Stimulated activated CD4-positive, alpha-beta T cell treated with anti-CD3 and anti-CD28 coated beads, Interleukin-2, amount 100 ng/mL, for 48 hours (primary cell): ENCODE measurements at places on chromosomes 5 and 9.

DNA sequence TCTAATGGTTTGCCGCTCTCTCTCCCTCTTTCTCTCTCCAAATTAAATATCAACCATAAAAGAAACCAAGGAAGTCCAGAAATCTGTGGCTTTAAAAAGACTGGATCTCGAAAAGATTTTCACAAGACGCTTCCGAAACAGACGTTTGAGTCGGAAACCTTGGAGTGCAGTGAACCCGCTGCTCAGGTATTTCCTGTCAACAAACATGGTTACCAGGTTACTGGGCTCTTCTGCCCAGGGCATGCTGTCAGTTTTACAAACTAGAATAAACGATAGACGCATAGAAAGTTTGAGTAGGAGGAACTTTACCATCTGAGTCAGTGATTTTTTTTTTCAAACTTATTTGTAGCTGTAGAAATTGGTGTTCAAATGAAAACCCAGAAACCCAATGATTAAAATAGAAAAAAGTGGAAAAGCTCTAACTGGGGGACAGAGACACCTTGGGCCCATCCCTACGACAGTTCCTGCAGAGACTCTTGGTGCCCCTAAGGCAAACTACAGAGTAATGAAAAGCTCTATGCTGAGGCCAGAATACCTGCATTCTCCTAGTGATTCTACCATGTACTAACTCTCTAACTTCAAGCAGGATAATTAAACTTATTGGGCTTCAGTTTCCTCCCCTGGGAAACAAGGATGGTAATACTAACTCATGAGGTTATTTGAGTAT, 90.0 kb downstream of the DOCK8 start:
- DNase-seq: no peak

- no peak for DNase-seq
Observed at GRCh38 chr5:144028636-144029035, 141.8 kb downstream of the YIPF5 start.

GRCh38 chr9:127064335-127064734, 58.1 kb downstream of the ANGPTL2 start:
- DNase-seq: no peak

GRCh38 chr5:132785365-132785764, 8.3 kb upstream of the SEPTIN8 start:
- DNase-seq: no peak

GRCh38 chr5:78500028-78500427, 139.6 kb downstream of the SCAMP1 start:
- no peak for DNase-seq

DNA sequence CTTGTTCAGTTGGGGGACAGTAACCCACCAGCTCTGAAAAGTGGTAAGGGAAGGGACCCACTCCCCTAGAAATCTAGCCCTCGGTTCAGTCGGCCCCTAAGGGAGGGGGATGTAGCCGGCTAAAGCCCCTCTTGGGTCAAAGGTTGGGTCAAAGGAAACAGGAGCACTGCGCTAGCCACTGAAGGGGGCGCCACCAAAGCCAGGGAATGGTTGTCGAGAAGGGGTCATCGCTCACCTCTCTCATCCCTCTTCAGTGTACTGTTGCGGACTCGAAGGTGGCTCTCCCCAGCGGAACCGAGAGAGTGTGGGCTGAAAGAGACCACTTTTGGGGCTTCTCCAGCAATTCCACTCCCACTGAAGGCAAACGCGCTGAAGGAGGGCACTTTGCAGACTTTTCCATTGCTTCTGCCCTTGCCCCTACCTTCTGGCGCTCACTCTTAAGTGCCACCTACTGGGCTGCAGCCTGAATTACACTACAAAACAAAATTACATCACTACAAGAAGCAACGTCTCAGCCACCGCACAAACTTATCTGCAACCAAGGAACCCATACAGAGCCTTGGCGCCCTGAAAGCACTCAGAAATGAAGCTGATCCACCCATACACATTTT, 396.9 kb downstream of the PDE4D start:
- peak; percentile 1 for DNase-seq

GRCh38 chr9:124760719-124761118, 10.4 kb downstream of the NR6A1 start:
- no peak for DNase-seq

- DNase-seq: no peak
Observed at GRCh38 chr5:165325221-165325620, 1819.8 kb downstream of the MAT2B start.

DNA sequence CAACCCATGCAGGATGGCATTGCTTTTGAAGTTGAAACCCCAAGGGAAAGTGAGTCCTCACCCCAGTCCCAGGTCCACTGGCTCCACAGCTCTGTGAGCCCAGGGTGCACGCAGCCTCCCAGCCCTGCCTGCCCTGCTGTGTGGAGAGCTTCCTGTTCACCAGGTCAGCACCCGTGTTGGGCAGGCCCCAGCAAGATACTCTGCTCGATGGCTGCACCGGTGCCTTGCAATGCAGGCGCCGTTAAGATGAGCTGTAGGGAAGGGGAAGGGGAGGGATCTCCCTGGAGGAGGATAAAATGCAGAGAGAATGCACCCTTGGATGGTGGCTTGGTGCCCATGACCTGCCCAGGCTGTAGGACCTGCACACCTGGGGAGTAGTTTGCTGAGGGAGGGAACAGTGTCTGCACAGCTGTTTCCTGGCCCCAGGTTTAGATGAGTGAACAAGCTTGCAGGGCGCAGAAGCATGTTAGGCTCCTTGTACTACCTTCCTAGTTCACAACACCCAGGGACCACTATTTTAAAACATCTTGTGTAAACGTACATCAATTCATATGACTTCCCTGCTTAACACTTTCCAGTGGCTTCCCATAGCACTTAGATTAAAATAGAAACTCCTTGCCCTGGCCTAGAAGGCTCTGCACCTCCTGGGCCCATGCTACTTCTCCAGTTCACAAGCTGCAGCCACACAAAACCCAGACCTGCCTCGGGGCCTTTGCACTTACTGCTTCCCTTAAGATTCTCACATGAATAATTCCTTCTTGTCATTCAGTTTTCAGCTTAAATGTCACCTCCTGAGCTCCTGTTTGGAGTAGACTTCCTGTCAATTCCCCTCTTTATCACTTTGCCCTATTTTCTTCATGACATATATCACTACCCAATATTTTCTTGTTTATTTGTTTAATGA, 19.6 kb downstream of the FAT2 start:
- no peak for DNase-seq

- no peak for DNase-seq
Observed at GRCh38 chr9:8329561-8330283, 530.1 kb upstream of the DMAC1 start.

GRCh38 chr9:136804509-136805206, 3.1 kb upstream of the RABL6 start:
- no peak for DNase-seq

GRCh38 chr5:107640568-107640967, 30.2 kb downstream of the EFNA5 start:
- DNase-seq: no peak

DNA sequence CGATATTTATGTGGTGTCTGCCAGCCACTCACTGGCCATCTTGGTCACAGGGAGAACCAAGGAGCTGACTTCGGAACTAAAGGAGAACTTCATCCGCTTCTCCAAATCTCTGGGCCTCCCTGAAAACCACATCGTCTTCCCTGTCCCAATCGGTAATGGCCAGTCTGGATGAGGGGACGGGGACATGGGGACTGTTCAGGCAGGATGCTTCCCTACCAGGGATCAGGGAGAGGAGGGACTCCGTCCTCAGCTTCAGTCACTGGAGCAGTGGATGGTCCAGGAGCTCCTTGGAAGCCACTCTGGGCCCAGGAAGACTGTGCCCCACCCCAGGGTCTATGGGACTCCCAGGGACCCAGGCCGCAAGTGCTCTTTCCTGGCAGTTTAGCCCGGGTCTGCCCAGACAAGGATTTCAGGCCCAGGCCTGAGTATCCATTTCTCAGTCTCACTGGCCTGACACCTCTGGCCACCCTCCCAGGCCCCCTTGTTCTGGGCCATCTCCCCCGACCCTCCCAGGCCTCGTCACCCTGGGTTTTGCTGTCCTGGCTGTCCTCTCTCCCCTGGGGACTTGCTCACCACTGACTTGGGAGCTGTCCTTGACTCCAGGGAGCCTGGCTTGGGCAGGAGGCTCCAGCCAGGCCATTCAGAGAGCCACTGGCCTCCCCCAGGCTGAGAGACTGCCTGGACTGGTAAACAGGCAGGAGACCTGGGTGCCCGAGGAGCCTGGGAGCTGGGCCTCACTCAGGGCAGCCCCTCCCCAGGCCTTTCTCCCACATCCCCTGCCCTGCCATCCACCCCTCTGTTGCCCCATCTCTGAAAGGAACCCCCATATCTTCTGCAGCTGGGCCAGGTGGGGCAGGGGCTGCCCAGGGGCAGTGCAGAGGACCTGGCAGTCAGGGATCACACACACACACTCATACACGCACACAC, 3.1 kb downstream of the LCN2 start:
- no peak for DNase-seq

GRCh38 chr5:170636206-170636605, 132.4 kb downstream of the KCNIP1 start:
- no peak for DNase-seq

DNA sequence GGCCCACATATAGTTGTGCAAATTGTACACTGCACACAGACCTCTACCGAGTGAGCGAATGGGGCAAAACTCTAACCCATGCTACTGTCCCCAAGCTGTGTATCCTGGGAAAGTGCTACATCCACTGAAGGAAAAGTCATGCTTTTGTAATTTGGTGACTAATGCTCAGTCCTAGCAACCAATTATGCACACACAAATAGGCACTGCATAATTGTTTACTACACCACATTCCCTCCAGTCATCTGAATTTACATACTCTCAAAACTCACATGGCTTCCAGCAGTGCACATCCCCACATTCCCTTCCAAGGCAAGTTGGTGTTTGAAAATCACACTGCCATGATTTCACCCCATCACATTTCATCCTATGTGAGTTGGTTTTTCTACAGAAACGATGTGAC, 125.9 kb upstream of the OSMR start:
- no peak for DNase-seq

DNA sequence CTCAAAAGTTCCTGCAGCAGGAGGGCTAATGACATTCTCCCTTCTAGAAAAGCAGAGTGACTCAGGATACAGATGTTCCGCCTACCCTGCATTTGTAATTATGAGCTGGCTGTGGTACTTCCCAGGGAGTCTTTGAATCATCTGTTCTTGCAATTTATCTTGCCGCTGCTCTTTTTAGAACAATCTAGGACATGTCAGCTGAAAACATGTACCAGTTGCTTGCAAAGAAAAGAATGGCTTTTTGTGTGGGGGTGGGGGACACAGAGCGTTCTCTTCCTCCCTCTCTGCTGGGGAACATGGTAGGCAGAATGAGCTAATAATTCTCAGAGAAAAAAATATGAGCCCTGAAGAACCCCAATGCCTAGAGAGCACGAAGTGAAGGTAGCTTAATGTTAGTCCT, 51.7 kb upstream of the TUT7 start:
- DNase-seq: peak; percentile 20

DNA sequence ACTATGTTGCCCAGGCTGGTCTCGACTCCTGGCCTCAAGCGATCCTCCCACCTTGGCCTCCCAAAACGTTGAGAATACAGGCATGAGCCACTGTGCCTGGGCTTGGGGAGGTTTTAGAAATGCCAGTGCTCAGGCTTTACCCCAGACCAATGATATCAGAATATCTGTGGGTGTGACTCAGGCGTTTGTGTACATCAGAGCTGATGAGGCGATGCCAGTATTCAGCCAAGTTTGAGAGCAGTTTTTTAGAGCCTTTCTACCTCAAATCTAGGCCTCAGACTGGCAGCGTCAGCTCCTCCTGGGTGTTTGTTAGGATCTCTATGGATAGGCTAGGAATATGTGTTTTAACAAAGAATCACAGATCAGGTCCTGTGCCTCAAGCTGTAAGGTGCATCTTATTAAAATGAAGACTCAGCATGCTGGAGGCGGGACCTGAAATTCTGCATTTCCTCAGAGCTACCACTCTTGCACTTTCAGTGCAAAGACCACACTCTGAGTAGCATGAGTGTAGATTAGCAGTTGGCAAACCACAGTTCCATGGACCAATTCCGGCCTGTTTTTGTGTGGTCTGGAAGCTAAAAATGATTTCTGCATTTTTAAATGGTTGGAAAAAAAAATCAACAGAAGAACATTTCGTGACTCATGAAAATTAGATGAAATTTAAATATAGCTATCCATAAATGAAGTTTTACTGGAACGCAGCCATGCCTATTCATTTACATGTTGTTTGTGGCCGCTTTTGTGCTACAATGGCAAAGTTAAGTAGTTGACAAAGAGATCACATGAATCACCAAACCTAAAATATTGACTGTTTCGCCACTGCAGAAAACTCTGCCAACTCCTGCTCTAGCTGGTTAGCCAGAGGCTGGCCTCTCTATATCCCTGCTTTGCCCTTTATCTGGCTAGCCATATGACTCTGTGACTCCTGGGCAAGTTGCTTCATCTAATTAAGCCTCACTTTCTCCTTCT, 92.2 kb downstream of the KLF4 start:
- DNase-seq: no peak

GRCh38 chr5:115709585-115709984, 83.7 kb upstream of the TMED7 start:
- DNase-seq: no peak

GRCh38 chr5:14684757-14685156, 20.2 kb downstream of the OTULIN start:
- DNase-seq: no peak

- no peak for DNase-seq
Observed at GRCh38 chr9:69260161-69260560, 64.9 kb upstream of the ENTREP1 start.

GRCh38 chr5:23446424-23446823, 61.0 kb upstream of the PRDM9 start:
- no peak for DNase-seq

DNA sequence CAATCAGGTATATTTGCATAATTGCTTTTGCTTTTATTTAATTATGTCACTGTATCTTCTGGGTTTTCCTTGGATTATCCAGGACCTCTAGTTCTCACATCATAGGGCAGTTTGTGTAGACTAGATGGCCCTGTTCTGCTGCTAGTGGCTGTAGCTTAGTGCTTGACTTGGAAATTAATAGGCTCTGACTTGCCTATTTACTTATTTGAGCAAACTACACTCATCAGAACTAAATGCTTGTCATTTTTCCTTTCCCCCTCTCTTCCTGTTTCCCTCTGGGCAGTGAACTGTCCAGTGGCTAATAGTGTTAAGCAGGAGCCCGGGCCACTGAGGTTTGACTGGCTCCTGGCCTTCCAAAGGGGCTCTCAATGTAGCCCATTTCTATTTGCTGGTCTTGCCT, 135.7 kb downstream of the MAN2A1 start:
- no peak for DNase-seq

- DNase-seq: no peak
Observed at GRCh38 chr9:108860354-108860753, 1.7 kb upstream of the ACTL7A start.

GRCh38 chr5:57940236-57940635, 457.6 kb upstream of the ACTBL2 start:
- DNase-seq: no peak

- DNase-seq: no peak
Observed at GRCh38 chr5:11524188-11524587, 380.1 kb downstream of the CTNND2 start.
